Pancreas (tissue), 10 donors: ENCODE measurements at places on chromosomes 11 and 22.

DNA sequence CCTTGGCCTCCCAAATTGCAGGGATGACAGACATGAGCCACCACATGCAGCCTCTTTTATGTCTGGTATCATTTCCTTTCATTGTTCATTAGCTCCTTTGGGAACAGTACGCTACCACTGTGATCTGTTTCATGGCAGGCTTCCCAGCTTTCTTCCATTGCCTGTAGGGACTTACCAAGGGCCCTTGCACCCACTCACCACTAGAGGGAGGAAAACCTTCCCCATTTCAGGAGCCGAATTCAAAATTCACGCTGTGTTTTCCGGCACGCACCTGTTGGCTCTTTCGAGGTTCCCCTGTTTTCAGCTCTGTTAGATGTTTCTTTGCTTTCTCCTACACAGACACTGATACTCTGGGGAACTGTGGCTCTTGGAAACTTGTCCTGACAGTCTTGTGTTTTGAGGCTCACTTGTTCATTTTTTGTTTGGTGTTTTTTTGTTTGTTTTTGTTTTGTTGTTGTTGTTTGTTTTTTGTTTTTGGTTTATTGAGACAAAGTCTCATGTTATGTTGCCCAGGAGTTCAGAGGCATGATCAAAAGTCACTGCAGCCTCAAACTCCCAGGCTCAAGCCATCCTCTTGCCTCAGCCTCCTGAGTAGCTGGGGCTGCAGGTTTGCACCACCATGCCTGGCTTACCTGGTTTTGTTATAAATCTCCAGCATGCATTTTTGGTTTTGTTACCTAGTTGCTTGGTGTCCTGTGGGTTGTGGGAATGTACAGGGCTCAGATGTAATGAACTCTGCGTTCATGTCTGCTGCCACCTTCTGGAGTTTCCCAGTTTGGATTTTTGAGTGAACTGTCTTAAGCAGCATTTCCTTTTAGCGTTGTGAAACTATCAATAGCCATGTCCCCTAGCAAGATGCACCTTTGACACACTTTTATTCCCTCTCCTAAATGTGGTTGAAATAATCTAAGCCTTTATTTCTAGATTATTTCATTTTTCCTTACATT is 2.3 kb downstream of the KRTAP5-11 start:
- peak; percentile 78 for DNase-seq

DNA sequence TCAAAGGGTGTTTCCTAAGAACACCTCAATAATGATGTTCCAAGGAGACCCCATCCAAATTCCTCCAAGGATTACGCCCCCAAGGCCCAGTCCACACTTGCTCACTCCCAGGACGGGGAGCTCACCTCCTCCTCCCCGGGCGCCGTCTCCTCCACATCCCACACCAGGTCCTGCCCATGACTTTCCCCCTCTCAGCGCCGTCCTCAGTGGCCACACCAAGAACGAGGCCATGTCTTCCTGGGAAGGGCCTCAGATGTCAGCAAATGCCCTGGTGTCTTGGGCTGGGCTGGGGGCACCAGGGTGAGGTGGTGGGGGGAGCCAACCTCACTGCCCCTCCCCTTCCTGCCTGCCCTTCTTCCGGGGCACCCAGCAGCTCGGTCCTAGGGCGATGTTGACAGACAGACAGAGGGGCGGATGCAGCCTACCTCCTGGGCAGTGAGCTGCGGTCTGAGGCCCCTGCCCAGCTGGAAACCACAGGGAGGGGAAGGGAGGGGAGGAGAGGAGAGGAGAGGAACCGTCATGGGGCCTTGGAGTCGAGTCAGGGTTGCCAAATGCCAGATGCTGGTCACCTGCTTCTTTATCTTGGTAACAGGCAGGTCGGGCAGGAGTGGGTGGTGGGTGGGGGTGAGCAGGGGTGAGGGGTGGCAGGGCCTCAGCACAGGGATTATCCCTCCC is at the start of the genes C11orf21 and TSPAN32:
C11orf21 (minus strand) TSS at position 288 of the 675 bp plus-strand sequence; CDS start at position 178, 110 bp downstream.
TSPAN32 (plus strand) TSS at position 383 of the 675 bp plus-strand sequence; CDS start at position 520, 137 bp downstream.
- DNase-seq = no peak

- no peak for DNase-seq
Observed at GRCh38 chr11:23453522-23453921, 593.2 kb upstream of the CCDC179 start.

DNA sequence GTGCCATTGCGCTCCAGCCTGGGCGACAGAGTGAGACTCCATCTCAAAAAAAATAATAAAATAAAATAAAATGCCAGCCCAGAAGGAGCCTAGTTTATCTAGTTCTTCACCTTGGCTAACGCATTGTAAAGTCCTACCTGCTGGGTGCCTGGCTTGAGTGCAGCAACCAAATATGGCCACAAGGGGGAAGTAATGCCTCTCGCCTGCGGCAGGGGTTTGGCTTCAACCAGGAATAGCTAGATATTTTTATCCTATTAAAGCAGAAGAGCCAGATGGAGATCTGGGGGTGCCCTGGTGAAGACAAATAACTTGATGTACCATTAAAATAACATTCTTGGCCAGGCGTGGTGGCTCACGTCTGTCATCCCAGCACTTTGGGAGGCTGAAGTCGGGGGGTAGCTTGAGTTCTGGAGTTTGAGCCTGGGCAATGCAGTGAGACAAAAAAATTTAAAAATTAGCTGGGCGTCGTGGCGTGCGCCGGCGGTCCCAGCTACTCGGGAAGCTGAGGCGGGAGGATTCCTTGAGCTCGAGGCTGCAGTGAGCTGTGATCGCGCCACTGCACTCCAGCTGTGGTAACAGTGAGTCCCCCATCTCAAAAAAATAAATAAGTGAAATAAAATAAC is 20.6 kb upstream of the PLEKHB1 start:
- peak; percentile 72 for DNase-seq

- DNase-seq = no peak
Observed at GRCh38 chr11:46508360-46508759, 85.5 kb downstream of the AMBRA1 start.
